ENCODE measurements at places on chromosomes 6 and 20.
A peak's percentile ranks its signal among the peaks of the same experiment; 100 is the strongest.

DNA sequence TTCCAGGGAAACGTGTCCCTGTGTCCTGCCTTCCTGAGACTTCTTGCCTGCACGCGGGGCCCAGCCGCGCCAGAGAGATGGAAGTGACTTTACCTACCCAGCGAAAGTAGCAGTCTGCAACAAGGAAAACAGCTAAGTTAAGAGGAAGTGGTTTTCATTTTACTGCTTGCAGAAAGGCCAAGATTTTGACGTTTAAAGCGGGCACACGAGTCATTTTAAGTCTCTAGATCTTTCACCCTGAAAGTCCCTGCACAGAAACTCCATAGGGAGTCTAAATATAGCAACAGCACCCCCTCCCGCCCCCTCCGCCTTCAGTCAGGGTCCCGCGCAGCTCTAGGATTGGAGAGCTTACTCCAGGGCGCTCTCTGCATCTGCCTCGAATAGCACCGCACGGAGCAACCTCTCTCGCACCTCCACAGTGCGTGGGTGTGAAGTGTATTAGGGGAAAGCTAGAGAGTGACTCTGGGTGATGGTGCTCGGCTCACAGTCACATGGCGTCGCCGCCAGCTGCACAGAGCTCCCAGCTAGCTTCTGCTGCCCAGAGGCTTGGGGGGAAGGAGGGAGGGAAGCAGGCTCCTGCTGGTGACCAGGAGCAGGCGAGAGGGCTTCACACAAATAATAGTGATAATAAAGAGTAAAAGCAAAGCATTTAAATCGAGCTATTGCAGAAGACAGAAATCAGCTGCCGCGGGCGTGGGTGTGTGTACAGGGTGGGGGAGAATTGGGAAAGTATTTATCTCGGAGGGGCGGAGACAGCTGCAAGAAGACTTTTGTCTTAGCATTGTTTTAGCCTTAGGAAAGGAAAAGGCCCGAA is 1.8 kb upstream of the KCNQ5 start:
- DNase-seq: no peak

GRCh38 chr20:63344616-63345327 is 16.4 kb downstream of the CHRNA4 start:
- no peak for DNase-seq

DNA sequence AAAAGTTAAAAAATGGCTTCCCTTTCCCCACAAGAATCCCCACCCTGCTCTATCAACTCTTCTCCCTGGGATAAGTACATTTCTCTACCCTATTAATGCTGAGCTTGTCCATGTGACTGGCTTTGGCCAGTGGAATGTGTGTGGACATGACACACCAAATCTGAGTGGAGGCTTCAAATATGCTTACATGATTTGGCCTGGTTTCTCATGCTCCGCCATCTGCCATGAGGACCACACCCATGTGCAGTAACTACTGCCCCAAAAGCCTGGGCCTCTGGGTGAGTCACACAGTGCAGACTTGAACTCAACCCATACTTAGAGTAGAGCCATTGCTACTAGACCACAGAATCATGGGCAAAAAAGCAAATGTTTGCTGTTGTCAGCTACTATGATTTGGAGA is 65.4 kb downstream of the PRND start:
- DNase-seq: no peak

- no peak for DNase-seq
Observed at GRCh38 chr6:161443848-161444247, 170.0 kb upstream of the AGPAT4 start.

GRCh38 chr6:35552285-35552917 is 39.7 kb upstream of the TULP1 start:
- peak; percentile 35 for DNase-seq

DNA sequence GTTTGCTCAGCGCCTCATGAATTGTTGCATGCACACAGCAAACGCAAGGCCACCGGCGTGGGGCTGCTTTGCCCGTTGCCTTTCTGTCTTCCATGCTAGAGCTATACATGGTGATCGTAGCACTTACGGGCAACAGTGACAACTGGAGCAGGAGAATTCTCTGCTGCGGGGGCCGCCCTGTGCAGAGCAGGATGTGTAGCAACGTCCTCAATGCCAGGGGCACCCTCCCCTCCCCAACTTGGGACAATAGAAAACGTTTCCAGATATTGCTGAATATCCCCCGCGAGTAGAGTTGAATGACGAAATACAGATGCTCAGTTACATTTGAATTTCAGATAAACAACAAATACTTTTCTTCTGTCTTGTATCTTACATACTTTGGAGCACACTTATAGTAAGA is 198.7 kb downstream of the TFAP2C start:
- no peak for DNase-seq

- no peak for DNase-seq
Observed at GRCh38 chr6:116431964-116432595, 29.1 kb upstream of the CALHM6 start.

GRCh38 chr6:33857932-33858475 is 54.2 kb upstream of the MLN start:
- DNase-seq: no peak

- no peak for DNase-seq
Observed at GRCh38 chr6:122631571-122632249, 21.5 kb downstream of the PKIB start.

DNA sequence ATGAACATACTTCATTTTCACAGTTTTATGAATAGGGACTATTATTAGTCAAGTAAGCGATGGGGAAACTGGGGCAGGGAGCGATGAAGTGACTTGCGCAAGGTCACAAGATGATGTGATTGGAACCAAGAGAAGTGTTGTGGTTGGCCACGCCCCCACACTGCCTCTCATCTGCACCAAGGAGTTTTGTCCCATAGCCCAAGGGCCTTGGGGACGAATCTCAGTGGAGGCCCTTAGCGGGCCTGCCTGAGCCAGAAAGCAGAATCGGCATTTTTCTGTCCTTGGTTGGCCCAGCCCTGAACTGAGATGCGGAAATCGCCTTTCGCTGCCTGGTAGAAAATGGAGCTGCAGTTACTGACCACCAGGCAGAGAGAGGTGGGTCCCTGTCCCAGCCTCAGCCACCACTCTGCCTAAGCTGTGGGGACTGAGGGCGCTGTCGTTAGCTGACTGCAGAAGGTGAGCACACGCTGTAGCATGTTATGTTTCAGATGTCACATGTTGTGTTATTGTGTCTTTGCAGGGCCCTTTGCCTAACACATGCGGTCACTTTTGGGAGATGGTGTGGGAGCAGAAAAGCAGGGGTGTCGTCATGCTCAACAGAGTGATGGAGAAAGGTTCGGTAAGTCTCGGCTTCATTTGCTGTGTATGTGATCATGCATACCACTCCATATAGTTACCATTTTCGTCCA is 57.8 kb downstream of the PTPN1 start:
- no peak for DNase-seq

DNA sequence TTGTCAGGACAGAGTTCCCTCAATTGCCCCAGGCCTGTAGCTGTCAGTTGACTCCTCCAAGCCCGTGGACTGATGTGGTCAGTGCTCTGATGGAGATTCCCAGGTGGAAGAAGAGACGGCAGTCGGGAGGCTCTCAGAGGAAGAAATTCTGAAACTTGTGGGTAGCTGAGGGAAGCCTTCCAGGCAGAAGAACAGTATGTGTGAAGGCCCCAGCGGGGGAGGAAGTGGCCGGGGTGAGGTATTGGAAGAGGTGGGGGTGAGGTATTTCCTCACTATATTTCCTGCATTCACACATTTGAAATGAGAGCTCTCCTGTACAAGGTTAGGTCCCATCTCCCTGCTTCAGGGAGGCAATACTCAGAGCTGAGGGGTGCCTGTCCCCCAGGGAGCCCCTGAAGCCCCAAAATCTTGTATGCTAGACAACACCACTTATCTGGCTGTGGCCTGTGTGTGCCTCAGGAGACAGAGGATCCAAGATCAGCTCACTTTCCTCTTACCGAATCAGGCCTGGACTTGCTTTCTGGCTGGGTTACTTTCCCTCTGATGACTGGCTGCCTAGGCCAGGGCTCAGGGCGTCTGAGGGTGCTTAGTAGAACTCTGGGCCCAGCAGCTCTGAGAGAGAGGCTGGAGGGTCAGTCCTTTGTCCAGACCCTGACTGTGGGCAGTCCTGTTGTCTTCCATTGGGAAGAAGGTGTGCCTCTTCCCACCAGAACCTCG is 49.3 kb upstream of the MYL9 start:
- DNase-seq: no peak

DNA sequence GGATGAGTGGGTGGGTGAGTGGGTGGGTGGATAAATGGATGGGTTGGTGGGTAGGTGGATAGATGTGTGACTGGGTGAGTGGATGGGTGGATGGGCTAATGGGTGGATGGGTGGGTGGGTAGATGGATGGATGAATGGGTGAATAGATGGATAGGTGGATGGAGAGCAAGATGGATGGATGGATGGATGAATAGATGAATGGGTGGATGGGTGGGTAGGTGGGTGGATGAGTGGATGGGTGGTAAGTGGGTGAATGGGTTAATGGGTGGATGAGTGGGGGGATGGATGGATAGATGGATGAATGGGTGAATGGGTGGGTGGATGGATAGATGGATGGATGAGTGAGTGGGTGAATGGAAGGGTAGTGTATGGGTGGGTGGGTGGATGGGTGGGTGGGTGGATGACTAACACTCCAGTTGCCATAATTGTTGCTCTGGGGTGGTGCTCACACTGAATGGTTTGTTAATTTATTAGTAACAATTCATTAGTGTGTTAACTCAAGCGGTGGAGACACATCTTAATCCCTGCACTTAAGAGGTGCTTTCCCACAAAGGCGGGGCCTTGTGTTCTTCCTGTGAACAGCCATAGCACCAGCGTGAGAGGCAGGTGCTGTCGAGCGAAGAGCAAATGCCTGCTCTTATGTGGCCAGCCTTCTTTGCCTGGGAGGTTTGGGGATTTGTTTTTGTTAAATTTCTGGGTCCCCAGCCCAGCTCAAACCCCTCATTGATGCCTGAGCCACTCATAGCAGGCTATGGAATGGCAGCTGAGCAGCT is 4.9 kb upstream of the APCDD1L start:
- DNase-seq: no peak

GRCh38 chr20:43583982-43584432 is 6.7 kb upstream of the IFT52 start:
- no peak for DNase-seq

DNA sequence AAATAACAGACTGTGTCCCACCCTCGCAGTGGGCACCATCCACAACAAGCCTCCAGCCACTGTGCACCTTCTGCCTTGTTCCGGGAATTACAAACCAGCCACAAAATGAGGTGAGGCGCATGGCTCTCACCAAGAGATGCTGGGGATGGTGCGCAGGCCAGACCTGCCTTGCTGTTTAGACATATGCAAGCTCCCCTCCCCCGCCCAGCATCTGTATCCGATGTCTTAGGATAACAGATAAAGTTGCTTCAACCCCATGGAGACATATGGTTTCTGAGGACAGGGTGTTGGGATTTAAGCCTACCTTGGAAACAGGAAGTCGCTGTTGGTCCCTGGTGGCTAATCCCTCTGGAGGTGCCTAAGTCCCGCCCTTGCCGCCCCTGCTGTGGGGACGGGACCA is 50.4 kb upstream of the MPC1 start:
- DNase-seq: no peak

DNA sequence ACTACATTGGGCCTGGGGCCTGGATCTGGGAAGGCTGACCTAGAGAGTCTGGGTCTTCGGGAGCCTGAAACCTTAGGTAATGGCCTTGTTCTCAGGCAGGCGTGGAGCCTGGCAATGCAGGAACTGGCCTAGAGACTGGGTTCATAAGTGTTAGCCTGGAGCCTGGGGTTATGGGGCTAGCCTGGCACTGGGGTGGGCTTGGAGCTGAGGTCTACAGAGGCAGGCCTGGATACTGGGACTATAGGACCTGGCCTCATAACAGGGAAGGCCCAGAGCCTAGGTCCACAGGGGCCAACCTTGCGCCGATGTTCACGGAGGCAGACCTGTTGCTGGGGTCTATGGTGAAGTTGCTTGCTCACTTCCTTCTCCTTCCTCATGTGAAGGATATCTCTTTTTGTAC is 843.8 kb upstream of the GJE1 start:
- no peak for DNase-seq

GRCh38 chr20:54846948-54847347 is 371.6 kb downstream of the DOK5 start:
- DNase-seq: no peak

- no peak for DNase-seq
Observed at GRCh38 chr6:24996269-24996836, 60.6 kb upstream of the RIPOR2 start.

GRCh38 chr6:139539852-139540251 is 165.4 kb upstream of the CITED2 start:
- no peak for DNase-seq

GRCh38 chr6:155660251-155660977 is 204.8 kb upstream of the NOX3 start:
- no peak for DNase-seq

GRCh38 chr20:13173201-13173600 is 47.9 kb upstream of the ISM1 start:
- DNase-seq: no peak

DNA sequence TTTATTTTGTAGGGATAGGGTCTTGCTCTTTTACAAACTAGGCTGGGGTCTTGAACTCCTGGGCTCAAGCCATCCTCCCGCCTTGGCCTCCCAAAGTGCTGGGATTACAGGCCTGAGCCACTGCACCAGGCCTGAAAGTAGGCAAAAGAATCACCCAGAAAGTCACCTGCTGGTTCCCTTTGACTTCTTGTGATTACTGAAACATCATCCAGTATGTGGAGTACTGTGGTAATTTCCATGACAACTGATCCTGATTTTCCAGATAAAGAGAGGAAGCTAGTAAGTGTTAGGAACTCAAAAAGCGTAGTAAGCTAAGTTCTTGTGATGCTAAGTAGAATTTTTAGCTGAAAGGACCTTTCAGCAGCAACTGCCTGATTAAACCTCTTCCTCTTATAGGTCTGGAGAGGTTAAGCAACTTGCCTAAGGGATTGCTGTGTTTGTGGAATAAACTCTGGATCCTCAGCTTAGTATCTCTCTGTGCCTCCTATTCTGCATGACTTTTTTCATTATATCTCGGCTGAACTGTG is 16.8 kb downstream of the RALY start:
- DNase-seq: no peak
